ENCODE measurements at places on chromosomes 2 and 18.
A peak's percentile ranks its signal among the peaks of the same experiment; 100 is the strongest.

GRCh38 chr18:79169958-79170555 is 100.9 kb downstream of the ATP9B start:
- DNase-seq, result no peak

GRCh38 chr18:47996091-47996541 is 65.7 kb upstream of the SMAD2 start:
- no peak for DNase-seq

DNA sequence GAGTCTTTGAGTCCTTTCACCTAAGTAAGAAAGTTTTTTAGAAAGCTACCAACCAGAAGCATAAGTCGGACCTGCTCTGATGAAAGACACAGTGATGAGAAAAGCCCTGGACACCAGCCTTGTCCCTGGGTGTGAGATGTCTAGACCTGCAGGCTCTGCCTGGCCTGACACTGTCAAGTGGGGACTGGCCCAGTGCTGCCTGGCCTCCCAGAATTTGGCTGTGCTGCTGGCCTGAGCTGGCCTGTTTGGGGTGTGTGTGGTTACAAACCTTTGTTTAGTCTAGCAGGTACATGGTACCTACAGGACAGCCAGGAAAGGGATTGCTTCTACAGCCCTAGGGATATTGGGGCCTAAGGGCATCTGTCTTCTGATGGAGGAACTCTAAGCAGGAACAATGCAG is 48.3 kb downstream of the ASB1 start:
- no peak for DNase-seq

GRCh38 chr2:190023860-190024259 is 38.7 kb downstream of the MSTN start:
- DNase-seq, result no peak

GRCh38 chr18:32366586-32367538 is 103.8 kb downstream of the GAREM1 start:
- DNase-seq, result no peak

- no peak for DNase-seq
Measured at GRCh38 chr18:77099485-77100370, 32.9 kb downstream of the MBP start.

GRCh38 chr18:27627927-27628326 is 442.8 kb upstream of the CHST9 start:
- no peak for DNase-seq

DNA sequence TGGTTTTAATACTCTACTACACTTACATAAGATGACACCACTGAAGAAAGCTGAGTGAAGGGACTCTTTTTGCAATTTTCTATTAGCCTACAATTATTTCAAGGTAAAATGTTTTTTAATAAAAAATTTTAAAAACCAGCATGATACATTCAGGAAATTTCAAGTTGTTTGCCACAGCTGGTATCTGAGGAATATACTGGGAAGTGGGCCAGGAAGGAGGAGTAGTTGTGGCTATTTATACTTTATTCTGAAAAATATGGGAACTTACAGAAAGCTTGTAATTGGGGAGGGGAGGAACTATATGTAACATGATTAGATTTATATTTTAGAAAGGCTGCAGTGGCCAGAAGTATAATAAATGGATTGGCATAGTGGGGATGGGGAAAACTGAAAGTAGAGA is 40.8 kb downstream of the WDR35 start:
- no peak for DNase-seq

GRCh38 chr2:263022-263738 is 652 bp downstream of the SH3YL1 start:
- DNase-seq, result no peak

GRCh38 chr2:47767880-47768609 is 14.9 kb upstream of the MSH6 start:
- DNase-seq, result no peak

DNA sequence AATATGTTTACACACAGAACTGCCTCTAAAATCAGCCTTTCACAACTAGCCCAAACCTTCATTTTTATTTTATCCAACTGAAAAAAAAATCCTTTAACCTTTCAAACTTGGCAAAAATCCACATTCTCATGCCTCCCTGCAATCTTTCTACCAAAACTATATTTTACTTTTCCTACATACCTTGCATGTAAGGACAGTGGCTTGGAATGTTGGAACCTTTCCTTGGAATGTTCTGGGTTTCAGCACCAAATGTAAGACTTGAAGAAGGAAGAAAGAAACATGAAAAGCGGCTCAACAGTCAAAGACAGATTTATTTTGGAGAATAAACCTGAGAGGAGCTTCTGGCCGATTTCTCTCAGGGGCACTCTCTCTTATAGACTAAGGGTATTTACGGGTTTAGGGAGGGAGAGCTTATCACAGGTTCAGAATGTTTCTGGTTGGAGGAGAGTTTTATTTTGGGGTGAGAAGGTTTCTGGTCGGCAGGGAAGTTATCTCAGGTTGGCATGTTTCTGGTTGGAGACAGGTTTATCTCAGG is 79.7 kb downstream of the RRM2 start:
- DNase-seq, result no peak

GRCh38 chr2:30282721-30283120 is 51.4 kb downstream of the LBH start:
- no peak for DNase-seq

DNA sequence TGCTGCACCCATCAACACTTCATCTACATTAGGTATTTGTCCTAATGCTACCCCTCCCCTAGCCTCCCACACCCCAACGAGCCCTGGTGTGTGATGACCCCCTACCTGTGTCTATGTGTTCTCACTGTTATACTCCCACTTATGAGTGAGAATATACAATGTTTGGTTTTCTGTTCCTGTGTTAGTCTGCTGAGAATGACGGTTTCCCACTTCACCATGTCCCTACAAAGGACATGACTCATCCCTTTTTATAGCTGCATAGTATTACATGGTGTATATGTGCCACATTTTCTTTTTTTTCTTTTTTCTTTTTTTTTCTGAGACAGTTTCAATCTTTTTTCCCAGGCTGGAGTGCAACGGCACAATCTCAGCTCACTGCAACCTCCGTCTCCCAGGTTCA is 284.1 kb upstream of the CYP26B1 start:
- no peak for DNase-seq

- DNase-seq, result no peak
Measured at GRCh38 chr2:29228947-29229346, 113.7 kb downstream of the CLIP4 start.

GRCh38 chr2:15492773-15493325 is 68.3 kb downstream of the NBAS start:
- no peak for DNase-seq

DNA sequence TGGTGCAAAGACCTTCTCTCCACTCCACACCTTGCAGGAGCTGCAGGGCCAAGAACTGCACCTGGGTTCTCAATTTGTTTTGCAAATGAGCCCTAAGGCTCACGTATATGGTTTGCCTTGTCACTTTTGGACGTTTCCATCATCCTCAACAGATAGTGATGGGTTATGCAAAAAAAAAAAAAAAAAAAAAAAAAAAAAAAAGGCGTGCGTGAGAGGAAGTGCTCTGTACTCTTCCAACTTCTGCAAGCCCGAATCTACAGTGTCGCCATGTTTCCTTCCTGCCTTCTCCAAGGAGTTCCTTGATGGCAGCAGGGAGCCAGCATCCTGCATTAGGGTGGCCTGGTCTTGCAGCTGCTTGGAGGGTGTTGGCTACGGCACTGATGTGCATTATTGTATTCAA is 4.0 kb upstream of the INHBB start:
- no peak for DNase-seq

GRCh38 chr2:167404627-167405284 is 516.5 kb downstream of the XIRP2 start:
- DNase-seq, result no peak

DNA sequence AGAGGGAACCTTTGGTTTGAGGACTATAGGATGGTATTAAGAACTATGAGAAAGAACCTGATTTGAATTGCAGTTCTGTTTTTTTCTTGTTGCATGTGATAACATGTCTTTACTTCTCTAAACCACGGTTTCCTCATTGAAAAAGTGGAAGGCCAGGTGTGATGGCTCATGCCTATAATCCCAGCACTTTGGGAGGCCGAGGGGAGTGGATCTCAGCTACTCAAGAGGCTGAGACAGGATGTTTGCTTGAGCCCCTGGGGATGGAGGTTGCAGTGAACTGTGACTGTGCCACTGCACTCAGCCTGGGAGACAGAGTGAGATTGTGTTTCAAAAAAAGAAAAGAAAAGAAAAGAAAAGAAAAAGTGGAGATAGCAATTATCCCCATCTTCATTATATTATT is 32.3 kb downstream of the SCN9A start:
- DNase-seq, result no peak

- no peak for DNase-seq
Measured at GRCh38 chr2:201858281-201859184, 52.2 kb downstream of the CDK15 start.

DNA sequence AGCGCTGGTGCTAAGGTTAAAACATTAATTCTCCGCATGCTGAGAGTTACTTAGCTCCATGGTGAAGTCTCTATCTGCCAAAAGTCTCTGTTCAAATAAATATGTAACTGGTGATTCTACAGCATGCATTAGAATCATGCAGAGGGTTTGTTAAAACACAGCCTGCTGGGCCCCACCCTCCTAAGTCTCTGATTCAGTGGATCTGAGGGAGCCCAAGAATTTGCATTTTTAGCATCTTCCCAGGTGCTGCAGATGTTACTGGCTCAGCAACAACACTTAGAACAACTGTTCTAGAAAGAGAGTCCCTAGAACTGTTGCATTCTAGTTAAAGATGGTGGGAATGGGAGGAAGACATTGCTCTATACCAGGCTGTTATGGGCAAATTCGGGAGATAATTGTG is 73.4 kb downstream of the DPP10 start:
- no peak for DNase-seq

DNA sequence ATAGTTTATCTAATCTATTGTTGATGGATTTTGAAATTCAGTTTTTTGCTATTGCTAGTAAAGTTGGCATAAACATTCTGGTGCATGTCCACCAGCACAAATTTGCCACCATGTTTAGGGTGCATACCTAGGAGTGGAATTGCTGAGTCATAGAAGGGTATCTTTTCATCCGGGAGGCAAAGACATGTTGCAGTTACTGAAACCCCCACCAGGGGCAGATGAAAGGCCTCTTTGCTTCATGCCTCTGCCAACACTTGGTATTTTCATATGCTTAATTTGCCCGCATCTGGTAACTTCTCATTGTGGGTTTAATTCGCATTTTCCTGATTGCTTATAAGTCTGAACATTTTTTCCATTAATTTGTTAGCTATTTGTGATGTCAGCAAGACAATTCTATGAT is 8.2 kb downstream of the DCC start:
- DNase-seq, result no peak

DNA sequence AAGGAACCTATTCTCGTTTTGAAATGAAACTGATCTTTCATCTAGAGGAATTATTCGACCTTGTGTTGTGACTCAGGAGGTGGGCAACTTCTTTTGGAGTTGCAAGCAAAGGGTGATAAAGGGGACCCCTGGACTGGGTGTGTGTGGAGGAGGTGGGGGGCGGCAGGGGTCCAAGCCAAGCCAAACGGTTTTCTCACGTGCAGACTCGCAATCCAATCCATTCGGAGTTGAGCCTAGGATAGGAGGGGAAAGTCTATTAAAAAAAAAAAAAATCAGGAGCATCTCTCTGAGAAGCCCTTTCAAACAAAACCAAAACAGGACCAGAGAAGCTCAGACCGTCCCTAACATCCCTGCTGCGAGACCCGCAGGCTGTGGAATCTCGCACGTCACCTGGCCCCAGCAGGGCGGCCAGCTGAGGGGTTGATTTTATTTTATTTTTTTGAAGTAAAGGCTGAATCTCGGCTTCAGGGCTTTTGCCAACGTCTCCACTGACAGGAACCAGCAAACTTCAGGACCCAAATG is 3.7 kb upstream of the ZEB2 start:
- DNase-seq, result no peak

- no peak for DNase-seq
Measured at GRCh38 chr18:46099463-46099862, 1.4 kb upstream of the ATP5F1A start.

DNA sequence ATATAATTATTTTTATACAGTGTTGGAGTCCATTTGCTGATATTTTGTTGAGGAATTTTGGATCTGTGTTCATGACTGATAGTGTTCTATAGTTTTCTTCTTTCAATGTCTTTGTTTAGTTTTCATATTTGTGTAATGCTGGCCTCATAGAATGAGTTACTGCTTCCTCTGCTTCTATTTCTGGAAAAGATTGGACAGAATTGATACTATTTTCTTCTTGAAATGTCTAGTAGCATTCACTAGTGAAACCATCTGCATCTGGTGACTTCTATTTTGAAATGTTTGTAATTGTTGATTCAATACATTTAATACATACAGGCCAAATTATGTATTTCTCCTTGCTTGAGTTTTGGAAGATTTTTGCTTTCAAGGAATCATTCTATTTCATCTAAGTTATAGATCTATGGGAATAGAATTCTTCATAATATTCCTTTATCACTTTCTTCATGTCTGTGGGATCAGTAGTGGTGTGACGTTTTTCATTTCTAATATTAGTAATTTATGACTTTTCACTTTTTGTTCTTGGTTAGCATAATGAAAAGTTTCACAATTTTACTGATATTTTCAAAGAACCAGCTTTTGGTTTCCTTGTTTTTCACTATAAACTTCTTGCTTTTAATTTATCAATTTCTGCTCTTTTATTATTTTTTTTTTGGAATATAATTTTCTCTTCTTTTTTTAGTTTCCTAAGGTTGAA is 509.9 kb upstream of the VRK2 start:
- DNase-seq, result no peak

GRCh38 chr2:59223742-59224141 is 982.6 kb upstream of the FANCL start:
- DNase-seq, result no peak

- peak; percentile 26 for DNase-seq
Measured at GRCh38 chr2:183093857-183094657, 15.5 kb downstream of the DUSP19 start.

GRCh38 chr2:50374711-50375110 is 657.2 kb downstream of the NRXN1 start:
- no peak for DNase-seq

- DNase-seq, result no peak
Measured at GRCh38 chr2:156695020-156695419, 258.8 kb downstream of the GPD2 start.

GRCh38 chr2:15752552-15753232 is 161.0 kb downstream of the DDX1 start:
- no peak for DNase-seq

GRCh38 chr2:197926673-197927072 is 122.3 kb downstream of the PLCL1 start:
- no peak for DNase-seq

GRCh38 chr2:134362740-134363139 is 108.9 kb downstream of the MGAT5 start:
- DNase-seq, result no peak

GRCh38 chr2:42036413-42036812 is 11.4 kb upstream of the PKDCC start:
- no peak for DNase-seq

DNA sequence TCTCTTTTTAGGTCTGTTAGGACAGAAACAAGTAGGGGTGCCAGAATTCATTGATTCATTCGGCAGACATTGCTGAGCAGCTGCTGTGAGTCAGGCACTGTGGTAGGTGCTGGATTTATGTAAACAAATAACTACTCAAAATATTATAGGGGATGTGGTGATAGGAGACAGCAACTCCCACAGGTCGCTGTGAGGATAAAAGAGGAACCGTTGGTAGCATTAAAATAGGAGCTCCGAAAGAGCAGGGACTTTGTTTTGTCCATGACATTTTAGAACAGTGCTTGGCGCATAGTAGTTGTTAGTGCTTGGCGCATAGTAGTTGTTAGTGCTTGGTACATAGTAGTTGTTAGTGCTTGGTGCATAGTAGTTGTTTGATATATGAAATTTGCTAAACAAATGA is 29.2 kb downstream of the ATP6V1C2 start:
- no peak for DNase-seq

GRCh38 chr2:192696857-192697256 is 502.1 kb upstream of the TMEFF2 start:
- no peak for DNase-seq

Measured in GM12878 (cell line).